NCI-H1048 (cell line): ENCODE measurements at places on chromosomes 5 and 9.

DNA sequence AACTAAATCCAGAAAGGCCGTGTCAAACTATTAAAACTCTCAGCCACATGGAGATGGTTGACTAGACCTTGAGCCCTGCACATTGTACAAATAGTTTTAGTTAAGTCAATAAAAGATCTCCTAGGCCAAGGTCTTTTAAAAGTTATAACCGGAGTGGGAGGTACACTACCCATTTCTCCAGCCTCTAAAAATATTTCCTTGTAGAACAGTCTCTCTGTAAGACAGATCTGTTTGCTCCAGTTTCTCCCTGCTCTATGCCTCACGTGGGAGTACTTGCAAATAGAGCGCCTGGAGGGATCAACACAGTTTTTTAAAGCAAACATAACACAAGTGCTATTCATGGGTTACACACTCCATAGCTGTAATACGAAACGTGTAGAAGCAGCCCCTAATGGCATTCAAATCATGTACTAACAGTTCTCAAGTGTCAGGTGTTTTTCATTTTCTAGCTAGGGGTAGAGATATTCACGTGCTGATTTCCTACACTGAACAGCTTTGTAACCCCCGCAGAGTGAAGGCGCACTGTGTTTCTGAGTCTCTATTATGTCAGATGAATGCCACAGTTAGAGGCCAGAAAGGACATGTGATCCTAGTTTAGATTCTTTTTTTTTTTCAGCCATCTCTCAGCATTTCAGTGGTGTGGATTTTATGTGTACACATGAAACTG is 703.4 kb upstream of the GRAMD2B start:
- peak; percentile 89 for DNase-seq

GRCh38 chr5:38532165-38532669 is 24.2 kb downstream of the LIFR start:
- DNase-seq = no peak

DNA sequence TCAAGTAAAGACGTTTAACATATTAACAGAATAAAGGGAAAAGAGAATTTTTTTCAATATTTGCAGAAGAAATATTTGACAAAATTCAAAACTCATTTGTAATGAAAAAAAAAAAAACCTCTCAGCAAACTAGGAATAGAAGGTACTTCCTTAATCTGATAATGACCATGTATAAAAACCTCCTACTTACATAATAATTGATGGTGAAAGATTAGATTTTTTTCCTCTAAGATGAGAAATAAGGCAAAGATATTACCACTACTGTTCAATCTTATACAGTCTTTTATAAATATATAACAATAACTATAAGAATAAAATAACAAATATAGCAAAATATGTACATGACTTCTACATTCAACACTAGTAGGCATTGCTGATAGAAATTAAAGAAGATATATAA is 424.6 kb upstream of the KLF4 start:
- DNase-seq = no peak

GRCh38 chr5:129359450-129359849 is 100.6 kb upstream of the ADAMTS19 start:
- no peak for DNase-seq

- DNase-seq = no peak
Measured at GRCh38 chr9:93231716-93232115, 47.8 kb downstream of the WNK2 start.

- no peak for DNase-seq
Measured at GRCh38 chr5:12488161-12488560, 583.9 kb upstream of the CTNND2 start.

GRCh38 chr5:33588654-33589372 is 148.0 kb downstream of the TARS1 start:
- no peak for DNase-seq
